Activated CD4-positive, alpha-beta T cell treated with anti-CD3 and anti-CD28 coated beads, Interleukin-2, amount 10 ng/mL, durations not matched to agents 7 days and 5 days (primary cell): ENCODE measurements at places on chromosomes 7 and 10. TPM values are rescaled to one million over a fixed set of nuclear protein-coding genes. Genes with fewer than 3 reads are reported as not detected.

KIAA1217 gene
- 0.33 TPM for total RNA-seq

MYH16 gene
- not detected for total RNA-seq

GRCh38 chr7:45726883-45727282, 146.0 kb downstream of the CCDC201 start:
- DNase-seq = no peak

DNA sequence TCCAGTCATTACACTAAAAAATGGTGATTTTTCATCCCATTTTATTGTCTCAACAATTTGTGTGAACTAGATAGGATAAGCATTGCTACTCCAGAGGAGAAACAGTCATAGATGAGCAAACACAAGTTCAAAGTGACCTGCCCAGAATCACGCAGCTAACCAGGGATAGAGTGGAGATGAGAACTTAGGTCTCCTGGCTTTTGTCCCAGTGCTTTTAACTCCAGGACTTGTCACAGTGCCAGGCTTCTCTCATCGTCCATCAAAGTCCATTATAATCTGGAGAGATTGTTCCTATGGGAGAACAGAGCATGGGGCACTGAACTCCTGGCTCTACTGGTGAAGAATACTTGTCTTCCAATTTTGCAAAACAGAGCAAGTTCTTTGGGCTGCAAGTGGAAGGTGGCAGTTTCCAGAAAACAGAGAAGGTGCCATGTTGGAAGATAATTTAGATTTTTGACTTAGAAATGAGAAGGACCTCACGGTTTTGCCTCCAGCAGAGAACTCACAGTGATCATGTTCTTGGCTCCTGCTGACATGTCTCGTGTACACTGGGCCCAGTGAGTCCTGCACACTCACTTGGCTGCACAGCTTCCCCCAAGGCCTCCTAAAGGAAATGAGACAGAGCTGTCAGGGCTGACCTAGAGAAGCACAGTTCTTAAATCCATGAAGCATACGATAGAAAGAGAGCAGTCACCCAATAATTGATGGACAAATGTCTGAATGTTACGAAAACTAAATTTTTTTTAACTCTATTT, 322.9 kb upstream of the NRP1 start:
- no peak for DNase-seq

GRCh38 chr7:157136372-157136771, 2.4 kb upstream of the UBE3C start:
- no peak for DNase-seq

DNA sequence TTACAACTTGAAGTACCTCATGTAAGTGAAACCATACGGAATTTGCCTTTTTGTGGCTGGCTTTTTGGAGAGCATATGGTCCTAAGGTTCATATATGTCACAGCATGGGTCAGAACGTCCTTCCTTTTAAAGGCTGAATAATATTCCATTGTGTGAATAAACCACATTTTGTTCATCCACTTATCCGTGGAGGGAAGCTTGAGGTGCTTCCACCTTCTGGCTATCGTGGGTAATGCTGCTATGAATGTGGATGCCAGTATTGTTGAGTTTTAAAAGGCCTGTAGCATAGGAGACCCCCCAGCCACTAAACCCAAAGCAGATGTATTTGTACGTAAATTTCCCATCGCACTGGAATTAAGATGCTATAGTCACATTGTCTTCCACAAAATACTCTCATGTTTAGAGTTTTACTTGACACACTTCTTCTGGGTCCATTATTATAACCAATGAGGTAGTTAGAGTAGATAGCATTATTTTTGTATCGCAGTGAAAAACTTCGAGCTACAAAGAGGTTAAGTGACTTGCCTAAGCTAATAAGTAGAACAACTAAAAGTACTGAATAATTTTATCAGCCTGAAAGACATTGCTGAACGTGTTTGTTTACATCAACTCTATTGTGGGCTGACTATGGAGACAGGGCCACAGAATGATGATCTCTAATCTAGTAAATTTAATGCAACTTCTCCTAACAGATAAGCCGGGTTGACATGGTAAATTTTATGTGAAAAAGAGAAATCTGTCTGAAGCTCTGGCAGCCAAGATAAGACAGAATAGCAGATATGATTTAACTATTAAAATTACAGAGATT, 183.0 kb upstream of the CTBP2 start:
- DNase-seq = no peak

DNA sequence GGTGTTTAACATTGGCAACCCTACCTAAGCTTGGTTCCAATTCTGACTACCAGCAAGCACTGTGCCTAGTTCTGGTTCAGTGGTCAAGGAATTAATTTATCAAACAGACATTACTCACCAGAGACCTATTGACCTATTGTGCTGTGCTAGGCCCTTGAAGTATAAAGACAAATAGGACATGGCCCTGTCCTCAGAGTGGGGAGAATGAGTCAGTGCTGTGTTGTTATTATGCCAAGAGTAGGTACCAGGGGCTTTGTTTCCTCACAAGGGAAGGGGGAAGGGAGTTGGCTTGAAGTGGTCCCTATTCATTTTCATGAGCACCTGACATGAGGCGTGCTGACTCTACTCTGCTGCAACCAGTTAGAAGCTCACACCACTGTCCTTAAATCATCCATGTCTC, 62.6 kb upstream of the PLPP4 start:
- DNase-seq = no peak

- no peak for DNase-seq
Observed at GRCh38 chr10:126090911-126091728, 194.8 kb downstream of the FANK1 start.

DNA sequence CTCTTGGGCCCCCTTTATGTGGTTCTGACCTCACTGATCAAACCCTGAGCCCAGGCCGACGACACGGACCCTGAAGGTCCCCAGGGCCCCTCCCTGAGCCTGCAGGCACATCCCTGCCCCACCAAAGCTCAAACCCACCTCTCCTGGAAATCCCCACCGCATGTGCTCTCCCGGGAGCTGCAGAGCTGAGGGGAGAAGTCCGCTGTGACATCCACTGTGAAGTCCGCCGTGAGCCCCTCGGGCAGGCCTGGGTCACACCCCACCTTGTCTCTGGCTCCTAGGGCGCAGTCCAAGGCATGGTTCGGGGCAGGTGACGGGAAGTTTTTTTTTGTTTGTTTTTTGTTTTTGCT, 100.2 kb downstream of the MICALL2 start:
- DNase-seq = no peak

GRCh38 chr10:75018686-75019307, 92.7 kb upstream of the SAMD8 start:
- no peak for DNase-seq

CYP2E1 gene
- total RNA-seq = 0.79 TPM

DNA sequence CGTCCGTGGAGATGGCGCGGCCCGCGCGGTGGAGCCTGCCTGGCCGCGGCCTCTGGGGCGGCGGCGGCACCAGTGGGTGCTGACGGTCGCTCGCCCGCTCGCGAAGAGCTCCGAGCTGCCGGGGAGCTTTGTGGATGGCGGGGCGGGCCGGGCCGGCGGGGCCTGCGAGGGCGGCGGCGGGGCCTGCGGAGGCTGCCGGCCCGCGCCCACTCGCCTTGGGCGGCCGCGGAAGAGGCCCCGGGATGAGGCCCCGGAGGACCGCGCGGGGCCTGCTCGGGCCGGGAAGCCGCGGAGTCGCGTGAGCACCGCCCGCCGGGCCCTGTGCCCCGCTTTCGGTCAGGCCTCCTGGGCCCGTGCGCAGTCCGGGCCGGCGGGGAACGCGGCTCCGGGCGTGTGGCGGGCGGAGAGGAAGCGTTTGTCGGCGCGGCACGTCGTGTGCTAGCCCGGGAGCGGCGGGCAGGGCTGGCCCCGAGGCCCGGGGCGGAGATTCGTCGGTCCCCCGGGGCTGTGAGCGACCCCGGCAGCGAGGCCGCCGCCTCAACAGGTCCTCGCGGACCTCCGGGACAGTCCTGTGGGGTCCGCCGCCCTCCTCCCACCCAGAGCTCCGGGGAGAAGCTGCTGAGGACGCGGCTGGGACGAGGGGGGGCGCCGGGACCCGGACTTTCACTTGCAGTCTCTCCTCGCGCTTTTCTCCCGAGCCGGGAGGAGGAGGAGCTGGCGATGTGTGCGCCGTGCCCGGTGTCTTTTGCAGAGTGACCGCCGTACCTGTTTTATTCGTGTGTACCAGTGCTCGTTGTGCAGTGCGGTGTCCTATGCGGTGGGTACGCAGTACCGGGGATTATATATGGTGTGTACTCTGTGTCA, 578 bp downstream of the ZMYND11 start:
- peak; percentile 63 for DNase-seq

- DNase-seq = no peak
Observed at GRCh38 chr10:35705671-35706070, 63.6 kb upstream of the FZD8 start.

- DNase-seq = no peak
Observed at GRCh38 chr10:132570771-132571649, 33.4 kb downstream of the INPP5A start.

NHLRC2 gene
- 21.4 TPM for total RNA-seq

- no peak for DNase-seq
Observed at GRCh38 chr7:102916426-102916825, 3.6 kb downstream of the LRRC17 start.

SAMD9L gene
- 145 TPM for total RNA-seq

MICALL2 gene
- 2.1 TPM for total RNA-seq

TMEM213 gene
- total RNA-seq = not detected

GRCh38 chr10:101038484-101038883, 7.5 kb downstream of the SFXN3 start:
- no peak for DNase-seq

- no peak for DNase-seq
Observed at GRCh38 chr7:37218956-37219355, 229.7 kb downstream of the ELMO1 start.

- DNase-seq = no peak
Observed at GRCh38 chr7:30752979-30753378, 1.0 kb downstream of the INMT start.

NUTM2B gene
- total RNA-seq = 0.97 TPM

GRCh38 chr7:14197280-14197679, 207.8 kb upstream of the ETV1 start:
- no peak for DNase-seq

ASZ1 gene
- total RNA-seq = not detected

DNA sequence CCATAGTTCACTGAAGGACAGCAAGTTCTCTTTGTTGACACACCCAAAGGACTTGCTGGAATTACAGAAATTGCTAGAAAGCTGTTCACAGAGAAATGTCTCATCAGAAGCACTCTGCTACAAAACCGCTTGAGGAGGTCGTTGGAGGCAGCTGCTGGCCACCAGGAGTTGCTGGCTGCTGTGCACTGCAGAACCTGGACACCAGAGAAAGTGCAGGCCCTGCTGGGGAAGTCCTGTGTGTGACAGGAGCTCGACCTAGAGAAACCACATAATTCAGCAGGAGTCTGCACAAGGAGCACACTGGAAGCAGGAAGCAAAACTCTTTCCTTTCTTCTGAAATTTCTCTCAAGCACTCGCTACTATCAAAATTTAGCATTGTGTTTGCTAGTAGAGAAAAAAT, 461.5 kb upstream of the GHITM start:
- DNase-seq = no peak

CNPY1 gene
- total RNA-seq = not detected

BRI3 gene
- 48.3 TPM for total RNA-seq

DNA sequence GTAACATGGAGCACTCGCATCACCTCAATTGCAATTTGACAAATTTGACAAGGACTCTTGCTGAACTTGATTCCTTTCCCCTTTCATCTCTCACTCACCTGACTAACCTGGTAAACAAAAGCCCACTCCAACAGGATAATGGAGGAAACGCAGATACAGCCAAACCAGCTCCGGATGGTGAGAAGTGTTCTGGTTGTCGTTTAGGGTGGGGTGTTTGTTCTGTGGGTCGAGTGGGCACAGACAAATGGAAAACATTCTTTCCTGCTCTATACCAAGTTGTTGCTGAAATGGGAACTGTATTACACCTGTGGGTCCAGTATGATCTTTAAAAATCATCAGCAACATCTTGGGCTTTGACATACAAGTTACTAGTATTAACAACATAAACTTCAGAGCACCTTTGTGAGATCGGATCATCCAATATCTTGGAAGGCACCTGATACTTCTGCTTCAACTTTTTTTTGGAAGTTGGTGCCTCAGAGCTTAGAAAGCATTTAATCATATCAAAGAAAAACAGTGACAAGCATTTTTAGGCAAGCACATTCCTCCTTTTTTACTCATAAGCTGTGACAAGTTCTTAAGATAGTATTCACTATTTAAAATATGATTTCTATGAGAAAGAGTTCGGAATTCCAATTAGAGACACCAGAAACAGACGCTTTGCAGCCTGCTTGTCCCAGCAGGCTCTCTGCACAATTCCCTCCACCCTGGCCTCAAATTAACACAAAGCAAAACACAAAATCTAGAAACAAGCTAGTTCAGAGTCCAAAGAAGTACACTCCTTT, 58.1 kb downstream of the CCDC186 start:
- no peak for DNase-seq
